T-helper 22 cell (primary cell): ENCODE measurements at places on chromosomes 3 and 15.

GRCh38 chr3:18679238-18679637, 254.1 kb upstream of the SATB1 start:
- DNase-seq, result no peak

DNA sequence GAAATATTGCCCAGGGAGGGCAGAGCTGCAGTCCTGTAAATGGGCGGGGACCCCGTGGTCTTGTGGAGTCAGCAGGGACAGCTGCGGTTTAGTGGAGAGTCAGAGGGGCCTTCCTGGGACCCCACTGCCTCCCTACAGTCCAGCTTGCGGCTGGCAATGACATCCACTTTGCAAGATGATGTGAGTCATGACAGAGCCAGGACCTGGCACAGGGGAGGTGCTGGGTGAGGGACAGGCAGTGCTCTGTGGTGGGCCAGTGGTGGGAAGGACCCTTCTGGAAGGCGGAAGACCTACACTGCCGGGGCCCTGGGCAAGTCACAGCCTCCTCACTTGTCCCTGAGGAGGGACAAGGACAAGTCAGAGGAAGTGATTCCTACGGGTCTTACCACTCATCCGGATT, 17.8 kb downstream of the APBA2 start:
- DNase-seq, result no peak

DNA sequence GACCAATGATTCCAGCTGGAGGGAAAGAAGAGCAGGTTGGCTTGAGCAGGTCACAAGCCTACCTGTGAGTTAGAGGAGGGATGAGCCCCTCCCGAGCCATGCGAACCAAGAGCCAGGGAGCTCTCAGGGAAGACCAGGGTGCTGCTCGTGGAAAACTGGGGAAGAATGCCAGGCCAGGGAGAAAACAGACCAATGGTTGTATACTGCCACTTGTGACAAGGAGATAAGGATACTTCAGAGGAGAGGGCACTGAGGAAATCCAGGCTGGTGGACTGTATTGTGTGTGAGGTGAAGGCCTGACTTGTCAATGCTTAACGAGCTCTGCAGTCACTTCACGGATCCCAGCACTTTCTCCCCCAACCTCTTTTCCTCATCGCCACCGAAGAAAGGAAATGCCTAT, 177.7 kb downstream of the SSR3 start:
- DNase-seq, result no peak

- no peak for DNase-seq
These were observed 113.2 kb downstream of the PPP2R3A start for GRCh38 chr3:136078421-136079364.

DNA sequence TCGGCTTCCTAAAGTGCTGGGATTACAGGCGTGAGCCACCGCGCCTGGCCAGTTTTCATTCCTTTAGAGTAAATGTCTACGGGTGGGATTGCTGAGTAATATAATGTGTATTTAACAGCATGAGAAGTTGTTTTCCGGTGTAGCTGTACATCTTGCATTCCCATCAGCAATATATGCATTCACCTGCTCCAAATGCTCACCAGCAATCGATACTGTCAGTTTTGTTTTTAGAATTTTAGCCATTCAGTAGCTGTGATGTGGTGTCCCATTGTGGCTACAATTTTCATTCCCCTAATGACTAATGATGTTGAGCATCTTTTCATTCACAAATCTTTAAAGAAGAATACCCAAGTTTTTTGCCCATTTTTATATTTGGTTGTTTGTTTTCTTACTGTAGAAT, 134.8 kb upstream of the RGMA start:
- no peak for DNase-seq

- DNase-seq, result no peak
These were observed 9.5 kb downstream of the CLDN18 start for GRCh38 chr3:138019281-138020069.

GRCh38 chr3:46710229-46710628, 7.4 kb downstream of the PRSS50 start:
- no peak for DNase-seq

GRCh38 chr15:47674586-47675232, 42.6 kb upstream of the SEMA6D start:
- DNase-seq, result no peak

GRCh38 chr3:30426293-30426993, 180.0 kb upstream of the TGFBR2 start:
- DNase-seq, result no peak

GRCh38 chr15:88805031-88805780, 2.0 kb downstream of the ACAN start:
- no peak for DNase-seq

- DNase-seq, result no peak
These were observed 14.8 kb upstream of the P2RY14 start for GRCh38 chr3:151293127-151293526.

GRCh38 chr3:112474796-112475195, 24.5 kb downstream of the BTLA start:
- DNase-seq, result no peak

GRCh38 chr15:40937762-40938535, 8.8 kb downstream of the DLL4 start:
- no peak for DNase-seq

DNA sequence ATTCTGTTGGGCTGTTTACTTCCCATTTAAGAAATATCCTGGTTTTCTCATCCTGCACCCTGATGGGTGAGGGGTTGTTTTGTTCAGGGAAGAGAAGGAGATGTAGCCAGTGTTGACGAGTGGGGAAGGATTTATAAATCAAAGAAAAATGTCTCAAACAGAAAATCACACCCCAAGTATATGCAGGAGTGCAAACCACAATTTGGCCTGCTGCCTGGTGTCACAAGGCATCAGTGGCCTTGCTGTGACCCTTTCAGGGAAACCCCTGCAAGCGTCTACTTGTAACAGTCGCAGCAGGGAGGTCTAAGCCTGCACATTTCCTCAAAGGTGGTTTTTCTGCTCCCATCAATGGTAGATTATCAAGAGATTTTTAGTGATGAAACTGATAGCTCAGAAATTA, 132.6 kb upstream of the LRRN1 start:
- DNase-seq, result no peak

- DNase-seq, result no peak
These were observed 350.5 kb upstream of the ICE2 start for GRCh38 chr15:60829416-60829815.

DNA sequence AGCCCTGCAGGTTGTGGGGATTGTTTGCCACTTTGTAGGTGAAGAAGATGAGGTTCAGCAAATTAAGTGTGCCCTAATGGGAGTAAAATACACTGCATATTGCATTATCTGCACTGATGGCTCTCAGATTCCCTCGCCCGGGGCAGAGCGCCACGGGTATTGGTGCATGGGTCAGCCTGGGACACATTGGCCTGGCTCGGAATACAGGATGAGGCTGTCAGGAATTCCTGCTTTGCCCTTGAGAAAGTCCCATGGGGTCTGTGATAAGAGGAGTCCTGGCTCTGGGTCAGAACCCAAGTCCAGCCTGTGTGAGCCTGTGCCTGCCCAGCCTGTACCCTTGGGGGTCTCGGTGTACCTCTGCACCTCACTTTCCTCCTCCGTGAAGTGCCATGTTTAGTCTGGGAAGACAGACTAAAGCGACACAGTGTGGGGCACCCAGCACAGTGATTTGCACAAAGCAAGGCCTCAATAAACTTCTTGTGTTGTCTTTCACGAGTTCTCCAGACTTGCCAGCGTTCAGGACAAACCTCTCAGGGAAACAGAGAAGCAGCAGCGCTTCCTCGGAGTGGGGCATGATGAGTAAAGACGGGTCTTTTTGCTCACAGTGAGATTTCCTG, 107.6 kb downstream of the LRRK1 start:
- DNase-seq, result no peak

- no peak for DNase-seq
These were observed 42.7 kb downstream of the DUT start for GRCh38 chr15:48373821-48374451.

GRCh38 chr15:98855815-98856531, 151.6 kb downstream of the PGPEP1L start:
- DNase-seq, result no peak

DNA sequence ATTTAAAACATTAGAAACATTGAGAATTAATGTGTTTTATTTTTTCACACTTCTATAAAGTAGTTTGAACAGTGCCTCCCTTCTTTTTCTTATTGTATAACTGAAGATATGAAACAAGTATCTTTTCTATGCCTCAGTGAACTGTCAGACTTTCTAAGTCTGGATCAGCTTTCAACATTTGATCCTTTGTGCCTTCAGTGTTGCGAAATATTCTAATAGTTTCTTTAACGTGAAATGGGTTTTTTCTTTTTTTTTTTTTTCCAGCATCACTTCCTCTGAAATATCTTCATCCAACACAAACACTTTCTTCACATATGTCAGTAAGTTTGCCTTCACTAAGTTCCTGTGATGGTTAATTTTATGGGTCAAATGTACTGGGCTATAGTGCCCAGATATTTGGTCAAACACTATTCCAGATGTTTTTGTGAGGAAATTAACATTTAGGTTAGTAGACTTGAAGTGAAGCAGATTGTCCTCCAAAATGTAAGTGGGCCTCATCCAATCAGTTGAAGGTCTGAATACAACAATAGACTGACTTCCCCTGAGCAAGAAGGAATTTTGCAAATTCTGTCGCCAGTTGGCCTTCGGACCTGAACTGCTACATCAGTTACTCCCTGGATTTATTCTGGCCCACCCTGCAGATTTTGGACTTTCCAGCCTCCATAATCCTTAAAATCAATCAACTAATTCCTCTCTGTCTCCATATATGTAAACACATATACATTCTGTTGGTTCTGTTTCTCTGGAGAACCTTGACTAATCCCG, 6.4 kb upstream of the CPOX start:
- no peak for DNase-seq

GRCh38 chr15:68213991-68214837, 9.1 kb upstream of the CALML4 start:
- DNase-seq, result no peak

DNA sequence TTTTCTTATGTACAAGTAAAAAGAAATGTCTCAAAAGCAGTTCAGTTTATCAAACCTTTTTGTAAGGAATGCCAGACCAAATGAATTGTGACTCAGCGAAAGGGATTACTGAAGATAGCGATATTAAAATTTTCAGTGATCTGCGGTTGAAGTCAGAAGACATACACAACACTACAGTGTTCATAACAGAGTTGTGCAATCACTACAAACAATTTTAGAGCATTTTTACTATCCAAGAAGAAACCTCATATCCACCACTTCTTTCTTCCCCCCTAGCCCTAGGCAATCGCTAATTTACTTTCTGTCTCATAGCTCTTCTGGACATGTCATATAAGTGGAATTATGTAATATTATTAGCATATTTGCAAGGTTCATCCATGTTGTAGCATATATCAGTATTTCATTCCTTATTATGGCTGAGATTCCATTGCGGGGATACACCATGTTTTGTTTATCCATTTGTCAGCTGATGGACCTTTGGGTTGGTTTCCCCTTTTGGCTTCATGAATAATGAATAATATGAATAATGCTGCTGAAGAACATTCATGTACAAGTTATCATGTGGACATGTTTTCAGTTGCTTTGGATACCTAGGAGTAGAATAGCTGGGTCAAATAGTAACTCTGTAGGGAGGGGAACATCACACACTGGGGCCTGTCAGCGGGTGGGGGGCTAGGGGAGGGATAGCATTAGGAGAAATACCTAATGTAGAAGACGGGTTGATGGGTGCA, 23.6 kb upstream of the ALPK3 start:
- no peak for DNase-seq

- DNase-seq, result no peak
These were observed 657.3 kb upstream of the KCNMB2 start for GRCh38 chr3:177878957-177879356.

DNA sequence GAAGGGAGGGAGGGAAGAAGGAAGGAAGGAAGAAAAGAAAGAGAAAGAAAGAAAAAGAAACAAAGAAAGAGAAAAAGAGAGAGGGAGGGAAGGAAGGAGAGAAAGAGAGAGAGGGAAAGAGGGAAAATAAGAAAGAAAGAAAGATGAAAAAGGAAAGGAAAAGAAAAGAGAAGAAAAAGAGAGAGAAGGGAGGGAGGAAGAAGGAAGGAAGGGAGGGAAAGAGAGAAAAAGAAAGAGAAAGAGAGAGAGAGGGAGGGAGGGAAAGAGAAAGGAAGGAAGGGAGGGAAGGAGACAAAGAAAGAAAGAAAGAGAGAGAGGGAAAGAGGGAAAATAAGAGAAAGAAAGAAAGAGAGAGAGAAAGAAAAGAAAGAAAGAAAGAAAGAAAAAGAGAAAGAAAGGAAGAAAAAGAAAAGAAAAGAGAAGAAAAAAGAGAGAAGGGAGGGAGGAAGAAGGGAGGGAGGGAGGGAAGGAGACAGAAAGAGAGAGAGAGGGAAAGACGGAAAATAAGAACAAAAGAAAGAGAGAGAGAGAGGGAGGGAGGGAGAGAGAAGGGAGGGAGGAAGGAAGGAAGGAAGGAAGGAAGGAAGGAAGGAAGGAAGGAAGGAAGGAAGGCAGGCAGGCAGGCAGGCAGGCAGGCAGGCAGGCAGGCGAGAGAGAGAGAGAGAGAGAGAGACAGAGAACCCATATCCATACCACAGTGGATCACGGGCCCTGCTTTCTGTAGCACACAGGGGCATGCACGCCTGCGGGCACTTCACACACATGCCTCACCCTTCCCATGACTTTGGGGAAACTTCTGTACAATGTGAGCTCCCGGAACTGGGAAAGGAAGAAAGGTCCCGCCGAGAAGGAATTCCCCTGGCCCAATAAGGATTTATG, 52.5 kb downstream of the ADCY5 start:
- no peak for DNase-seq

- no peak for DNase-seq
These were observed 164.2 kb downstream of the FEZF2 start for GRCh38 chr3:62209101-62209500.

- no peak for DNase-seq
These were observed 225.8 kb upstream of the NAALADL2 start for GRCh38 chr3:174633342-174633741.

- no peak for DNase-seq
These were observed 100.8 kb downstream of the CPN2 start for GRCh38 chr3:194250098-194251002.

GRCh38 chr3:98588065-98588464, 5.3 kb downstream of the CPOX start:
- no peak for DNase-seq
